ENCODE measurements at places on chromosomes 2 and 18. TPM values are rescaled to one million over a fixed set of nuclear protein-coding genes. Genes with fewer than 3 reads are reported as not detected.

Gene TBR1
- total RNA-seq, result not detected

Gene MROH2A
- total RNA-seq, result not detected

Gene ZNF532
- 51.6 TPM for total RNA-seq

Gene KYNU
- 10.9 TPM for total RNA-seq

Gene STARD6
- not detected for total RNA-seq

Gene RAB6D
- total RNA-seq, result under 0.01 TPM

DNA sequence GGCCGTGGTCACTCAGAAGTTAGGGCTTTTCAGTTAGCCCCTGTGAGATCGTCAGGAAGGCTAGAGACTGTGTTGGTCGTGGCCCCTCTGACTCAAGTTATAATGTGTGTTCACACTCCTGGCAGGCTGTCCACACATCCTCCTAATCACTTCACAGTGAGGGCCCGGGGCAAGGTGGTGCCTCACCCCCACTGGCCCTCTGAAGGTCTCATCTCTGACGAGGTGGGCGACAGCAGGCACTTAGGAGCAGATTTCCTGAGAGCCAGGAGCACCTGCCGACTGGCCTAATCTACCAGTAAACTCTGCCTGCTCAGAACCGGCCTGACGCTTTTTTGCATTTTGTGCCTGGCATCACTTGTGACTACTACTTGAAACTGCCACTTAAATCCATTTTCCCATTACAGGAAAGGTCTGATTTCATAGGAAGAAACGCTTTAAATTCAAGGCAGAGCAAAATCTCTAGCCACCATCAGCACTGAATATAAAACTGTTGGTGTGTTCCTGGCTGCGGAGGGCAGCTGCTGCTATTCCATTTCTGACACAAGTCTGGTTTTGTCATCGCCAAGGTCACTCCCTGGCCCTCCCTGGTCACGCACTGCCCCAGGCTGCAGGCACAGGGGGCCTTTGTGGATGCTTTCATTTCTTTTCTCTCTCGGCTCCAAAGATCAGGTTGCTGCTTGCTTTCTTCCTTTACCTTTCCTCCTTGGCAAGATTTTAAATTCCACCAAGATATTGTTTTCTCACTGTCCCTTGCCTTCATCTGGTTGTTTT lies 48.0 kb downstream of the RAB12 start:
- no peak overlapping the region for H3K4me3 ChIP-seq
- no peaks in the 10 kb centered on the region for H3K36me3 ChIP-seq
- no peak overlapping the region for H3K27ac ChIP-seq
- H3K4me1 ChIP-seq, result no peaks in the 10 kb centered on the region
- no peak for DNase-seq
- H3K27me3 ChIP-seq, result peaks cover 2% of the 10 kb centered on the region

DNA sequence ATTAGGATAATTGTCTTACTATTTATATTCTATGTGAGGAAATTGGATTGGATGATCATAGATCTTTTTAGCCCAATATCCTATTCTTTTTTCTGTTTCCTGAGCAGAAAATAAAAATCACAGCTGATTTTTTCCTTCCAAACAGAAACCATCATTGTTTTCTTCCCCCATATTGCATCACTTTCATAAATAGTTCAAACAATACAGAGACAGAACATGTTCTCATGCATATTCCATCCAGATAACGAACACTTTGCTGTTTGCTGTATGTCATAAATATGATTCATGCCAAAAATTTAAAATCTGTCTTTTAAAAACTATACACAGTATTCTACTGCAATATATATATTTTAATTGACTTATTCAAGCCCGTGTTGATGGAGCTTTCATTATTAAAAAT lies 22.0 kb upstream of the RALBP1 start:
- H3K4me3 ChIP-seq, result no peak overlapping the region
- no peaks in the 10 kb centered on the region for H3K36me3 ChIP-seq
- H3K27me3 ChIP-seq, result peaks cover 5% of the 10 kb centered on the region
- no peak for DNase-seq
- H3K4me1 ChIP-seq, result no peaks in the 10 kb centered on the region
- no peak overlapping the region for H3K27ac ChIP-seq

GRCh38 chr2:197255543-197255942 lies 55.0 kb downstream of the ANKRD44 start:
- H3K27me3 ChIP-seq, result no peaks in the 10 kb centered on the region
- H3K36me3 ChIP-seq, result no peaks in the 10 kb centered on the region
- peak overlapping the region; percentile 48 for H3K4me3 ChIP-seq
- DNase-seq, result peak; percentile 66
- peaks cover 31% of the 10 kb centered on the region for H3K4me1 ChIP-seq

GRCh38 chr2:161206471-161207032 lies 46.3 kb downstream of the TANK start:
- H3K4me1 ChIP-seq, result peaks cover 27% of the 10 kb centered on the region
- no peak overlapping the region for H3K4me3 ChIP-seq
- DNase-seq, result no peak
- H3K27ac ChIP-seq, result peak overlapping the region; percentile 59

DNA sequence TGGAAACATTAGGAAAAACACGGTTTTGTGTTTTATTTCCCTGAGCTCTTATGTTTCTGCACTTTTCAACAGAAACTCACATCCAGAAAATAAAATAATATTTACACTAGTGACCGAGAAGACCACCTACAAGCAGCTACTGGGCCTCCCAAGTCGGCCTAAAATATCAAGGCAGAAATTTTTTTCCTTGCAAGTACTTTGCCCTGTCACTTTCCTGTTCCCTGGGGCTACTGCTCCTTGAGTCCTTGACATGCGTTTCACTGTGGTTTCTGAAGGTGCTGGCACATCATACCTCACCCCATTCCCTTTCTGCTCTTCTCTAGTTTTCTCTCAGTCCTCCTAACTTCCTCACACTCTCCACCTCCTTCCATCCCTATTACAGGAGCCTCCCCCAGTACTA lies 279.1 kb downstream of the AGPS start:
- no peak for DNase-seq
- H3K27ac ChIP-seq, result no peak overlapping the region
- no peak overlapping the region for H3K4me3 ChIP-seq
- H3K36me3 ChIP-seq, result no peaks in the 10 kb centered on the region

DNA sequence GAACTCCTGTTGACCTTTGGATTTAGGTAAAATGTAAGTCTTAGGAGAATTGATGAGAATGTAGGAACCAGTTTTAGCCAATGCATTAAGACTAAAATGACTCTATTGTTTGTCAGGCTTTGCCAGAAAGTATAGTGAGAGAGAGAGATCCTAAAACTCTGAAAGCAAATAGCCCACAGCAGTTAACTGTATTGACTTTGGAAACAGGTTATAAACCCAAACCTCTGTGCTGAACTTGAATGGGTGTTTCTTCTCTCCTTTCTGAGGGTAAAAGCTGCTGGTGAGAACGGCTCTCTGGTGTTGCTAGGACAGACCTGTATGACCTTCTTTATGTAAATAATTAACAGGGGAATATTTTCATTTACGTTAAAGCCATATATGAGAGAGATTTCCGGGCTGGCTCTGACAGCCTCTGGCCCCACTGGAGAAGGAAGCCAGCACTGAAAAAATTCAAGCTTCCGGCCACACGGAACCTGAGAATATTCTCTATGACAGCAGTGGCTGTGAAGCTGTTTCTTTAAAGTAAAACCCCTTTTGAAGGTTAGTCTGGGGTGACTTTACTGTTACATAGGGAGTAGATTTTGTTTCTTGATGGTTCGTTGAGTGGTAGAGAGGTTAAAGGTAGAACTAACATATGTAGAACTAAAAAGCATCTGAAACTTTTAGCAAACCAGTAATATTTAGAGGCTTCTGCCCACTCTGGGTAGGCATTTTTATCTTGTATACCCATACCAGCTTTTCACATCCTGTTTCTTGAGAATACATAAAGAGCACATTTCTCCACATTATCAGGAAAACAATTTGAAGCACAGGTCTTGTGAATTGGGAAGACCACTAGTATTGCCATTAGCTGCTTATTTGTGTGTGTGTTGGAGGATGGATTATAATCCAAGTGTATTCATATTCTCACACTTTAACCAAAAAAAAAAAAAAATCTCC lies 123.8 kb downstream of the SPTBN1 start:
- H3K36me3 ChIP-seq, result no peaks in the 10 kb centered on the region
- no peak for DNase-seq
- peak overlapping the region; percentile 30 for H3K27ac ChIP-seq
- no peaks in the 10 kb centered on the region for H3K27me3 ChIP-seq

DNA sequence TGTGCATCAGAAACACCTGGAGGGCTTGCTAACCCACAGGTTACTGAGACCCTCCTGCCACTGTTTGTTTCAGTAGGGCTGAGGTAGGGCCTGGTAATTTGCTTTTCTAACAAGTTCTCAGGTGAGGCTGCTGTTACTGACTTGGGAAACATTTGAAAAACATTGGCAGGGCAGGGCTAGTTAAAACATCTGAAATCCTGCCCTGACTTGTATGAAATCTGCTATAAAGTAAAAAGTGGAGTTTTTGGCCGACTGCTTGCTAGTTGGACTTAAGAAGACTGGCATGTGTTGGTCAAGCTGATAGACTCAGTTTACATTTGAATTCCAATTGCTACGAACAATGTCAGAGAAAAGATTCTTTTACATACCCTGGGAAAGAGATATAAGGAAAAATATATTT lies 111.6 kb upstream of the DLX2 start:
- no peak overlapping the region for H3K27ac ChIP-seq
- no peak overlapping the region for H3K4me3 ChIP-seq
- H3K36me3 ChIP-seq, result no peaks in the 10 kb centered on the region
- H3K4me1 ChIP-seq, result peaks cover 4% of the 10 kb centered on the region

DNA sequence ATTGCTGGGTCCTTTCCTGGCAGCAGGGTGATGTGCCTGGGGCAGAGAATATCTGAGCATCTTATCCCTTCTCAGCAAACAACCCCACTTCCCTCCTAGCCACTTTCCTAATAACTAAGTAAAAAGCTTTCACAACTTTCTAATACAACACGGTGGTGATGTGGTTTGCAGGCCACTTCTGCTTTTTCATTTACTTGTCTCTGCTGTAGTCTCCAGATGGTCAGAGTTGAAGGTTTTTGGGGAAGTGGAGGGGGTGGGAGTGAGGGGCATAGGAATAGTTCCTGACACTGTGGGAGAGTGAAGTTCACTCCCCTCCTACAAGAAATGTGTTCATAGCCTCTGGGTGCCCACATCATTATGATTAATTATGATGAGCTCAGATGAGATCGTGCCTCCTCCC lies 11.6 kb downstream of the OXER1 start:
- no peak overlapping the region for H3K4me3 ChIP-seq
- peaks cover 12% of the 10 kb centered on the region for H3K4me1 ChIP-seq
- H3K27me3 ChIP-seq, result no peaks in the 10 kb centered on the region
- DNase-seq, result peak; percentile 34
- no peak overlapping the region for H3K27ac ChIP-seq

- no peaks in the 10 kb centered on the region for H3K4me1 ChIP-seq
- H3K27ac ChIP-seq, result no peak overlapping the region
- no peak for DNase-seq
- no peak overlapping the region for H3K4me3 ChIP-seq
- no peaks in the 10 kb centered on the region for H3K27me3 ChIP-seq
- H3K36me3 ChIP-seq, result no peaks in the 10 kb centered on the region
These were observed 756.6 kb upstream of the CELF4 start for GRCh38 chr18:38322206-38322605.

GRCh38 chr2:32418778-32419177 lies 62.0 kb downstream of the BIRC6 start:
- no peak for DNase-seq
- no peak overlapping the region for H3K4me3 ChIP-seq
- peak overlapping the region; percentile 48 for H3K27ac ChIP-seq
- H3K36me3 ChIP-seq, result peaks cover 41% of the 10 kb centered on the region

DNA sequence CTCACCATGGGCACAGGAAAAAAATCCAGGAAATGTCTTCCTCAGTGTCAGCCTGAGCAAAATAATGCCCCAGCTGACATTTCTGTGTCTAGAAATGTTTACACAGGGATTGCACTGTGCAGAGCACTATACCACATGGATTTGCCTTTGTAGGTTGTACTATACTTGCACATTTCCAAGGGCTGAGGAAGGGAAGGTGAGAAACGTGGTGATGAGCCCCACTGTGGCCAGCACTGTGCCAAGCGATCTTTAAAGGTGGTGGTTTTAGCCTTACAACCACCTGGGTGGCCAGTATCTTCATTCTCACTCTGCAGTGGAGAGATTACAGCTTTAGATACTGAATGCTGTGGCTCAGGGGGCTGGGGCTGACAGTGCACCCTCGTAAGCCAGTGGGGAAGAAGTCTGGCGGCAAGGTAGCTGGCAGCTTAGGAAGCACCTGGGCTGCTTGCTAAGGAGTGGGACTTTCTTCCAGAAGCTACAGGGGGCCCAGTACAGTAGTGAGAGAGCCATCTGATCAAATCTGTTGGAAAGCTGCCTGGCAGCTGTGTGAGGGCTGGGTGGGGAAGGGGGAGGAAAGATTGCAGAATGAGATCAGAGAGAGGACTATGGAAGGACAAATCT lies 81.4 kb upstream of the MSH2 start:
- H3K36me3 ChIP-seq, result no peaks in the 10 kb centered on the region
- H3K4me1 ChIP-seq, result peaks cover 9% of the 10 kb centered on the region
- no peak overlapping the region for H3K27ac ChIP-seq

DNA sequence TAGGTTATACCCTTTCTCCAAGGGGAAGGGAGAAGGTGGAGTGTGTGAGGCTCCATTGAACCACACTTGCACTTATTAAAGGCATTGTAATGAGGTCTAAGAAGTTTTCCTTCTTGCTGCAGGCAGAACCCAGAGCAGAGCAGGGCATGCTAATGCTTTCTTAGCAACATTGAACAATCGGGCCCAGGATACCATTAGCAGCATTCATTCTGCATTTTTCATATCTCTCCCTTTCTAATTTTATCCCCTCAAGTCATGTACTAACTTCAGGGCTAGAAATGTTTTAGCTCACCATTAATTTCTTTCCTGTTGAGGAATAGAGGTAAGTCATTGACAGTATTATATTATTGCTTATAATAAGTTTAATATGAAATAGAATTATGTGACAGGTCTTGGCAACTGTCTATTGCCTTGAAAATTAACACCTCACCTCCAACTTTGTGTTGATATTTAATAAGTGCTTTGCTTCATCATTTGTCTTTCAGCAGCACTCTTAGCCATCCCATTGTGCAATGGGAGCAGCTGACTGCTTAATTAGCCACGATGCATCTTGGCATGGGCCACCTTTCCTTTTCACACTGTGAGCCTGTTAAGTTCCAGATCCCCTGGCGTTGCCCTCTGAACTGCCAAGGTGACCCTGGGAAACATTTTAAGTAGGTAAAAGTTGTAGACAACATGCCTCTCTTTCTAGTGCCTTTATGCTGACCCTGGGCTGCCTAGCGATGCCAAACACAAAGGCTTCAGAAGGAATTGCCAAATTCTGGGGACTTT lies 300.8 kb upstream of the MEX3C start:
- no peaks in the 10 kb centered on the region for H3K36me3 ChIP-seq
- H3K27me3 ChIP-seq, result no peaks in the 10 kb centered on the region
- H3K4me1 ChIP-seq, result no peaks in the 10 kb centered on the region
- no peak overlapping the region for H3K4me3 ChIP-seq

GRCh38 chr2:239341146-239341732 lies 59.6 kb downstream of the HDAC4 start:
- no peak overlapping the region for H3K4me3 ChIP-seq
- no peak overlapping the region for H3K27ac ChIP-seq
- no peaks in the 10 kb centered on the region for H3K27me3 ChIP-seq

DNA sequence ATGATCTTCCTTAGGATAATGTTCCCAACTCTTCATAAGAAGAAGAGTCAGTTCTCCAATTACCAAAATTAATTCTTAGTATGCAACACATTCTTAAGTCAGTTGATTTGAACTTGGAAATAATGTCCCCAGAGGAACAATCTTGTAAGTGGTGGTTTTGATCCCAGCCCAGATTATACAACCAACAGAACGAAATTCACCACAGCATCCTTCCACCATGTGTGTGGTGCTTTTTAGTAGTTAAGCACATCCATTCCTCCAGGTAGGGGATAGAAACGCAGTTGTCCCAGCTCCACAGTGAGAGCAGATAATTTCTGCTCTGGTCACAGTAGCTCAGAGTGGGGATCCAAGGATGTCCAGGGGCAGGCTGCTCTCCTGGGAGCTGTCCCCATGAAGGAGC lies 161.7 kb upstream of the SLC39A10 start:
- H3K4me3 ChIP-seq, result no peak overlapping the region
- H3K27me3 ChIP-seq, result no peaks in the 10 kb centered on the region
- no peak overlapping the region for H3K27ac ChIP-seq

Measured in osteoblast (primary cell).